NCI-H1092 (cell line): ENCODE measurements at places on chromosomes 7 and 10.

DNA sequence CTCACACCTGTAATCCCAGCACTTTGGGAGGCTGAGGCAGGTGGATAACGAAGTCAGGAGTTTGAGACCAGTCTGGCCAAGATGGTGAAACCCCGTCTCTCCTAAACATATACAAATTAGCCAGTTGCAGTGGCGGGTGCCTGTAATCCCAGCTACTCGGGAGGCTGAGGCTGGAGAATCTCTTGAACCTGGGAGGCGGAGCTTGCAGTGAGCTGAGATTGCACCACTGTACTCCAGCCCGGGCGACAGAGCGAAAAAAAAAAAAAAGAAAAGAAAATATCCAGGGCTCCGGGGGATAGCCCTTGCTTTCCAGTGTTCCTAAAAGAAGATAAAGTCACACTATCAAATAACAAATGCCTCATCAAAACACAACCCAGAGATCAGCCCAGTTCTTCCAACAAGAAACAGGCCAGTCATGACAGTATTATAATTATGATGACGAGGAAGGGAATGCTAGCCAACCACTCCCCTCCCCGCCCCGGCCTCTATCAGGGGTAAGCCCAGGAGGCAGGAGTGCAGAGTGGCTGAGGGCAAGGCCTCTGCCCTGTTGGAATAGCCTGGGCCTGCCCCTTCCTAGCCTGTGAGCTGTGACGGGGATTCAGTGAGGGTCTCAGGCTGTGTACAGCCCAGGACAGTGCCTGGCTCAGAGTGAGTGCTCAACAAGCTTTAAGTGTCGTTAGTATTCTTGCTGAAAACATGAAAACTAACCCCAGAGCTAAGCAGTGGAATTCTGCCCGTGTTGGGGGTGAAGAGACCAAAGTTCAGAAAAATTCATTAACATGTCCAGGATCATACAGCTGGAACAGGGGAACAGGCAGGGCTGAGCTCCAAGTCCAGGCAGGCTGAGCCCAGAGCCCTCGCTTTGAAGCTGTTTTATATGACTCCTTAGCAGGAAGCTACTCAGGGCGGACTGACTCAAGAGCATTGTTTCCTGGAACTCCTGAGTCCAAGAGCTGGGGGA lies 54.3 kb downstream of the FAM241B start:
- no peak for DNase-seq

GRCh38 chr10:97277551-97277950 lies 14.9 kb downstream of the ARHGAP19 start:
- DNase-seq, result no peak

DNA sequence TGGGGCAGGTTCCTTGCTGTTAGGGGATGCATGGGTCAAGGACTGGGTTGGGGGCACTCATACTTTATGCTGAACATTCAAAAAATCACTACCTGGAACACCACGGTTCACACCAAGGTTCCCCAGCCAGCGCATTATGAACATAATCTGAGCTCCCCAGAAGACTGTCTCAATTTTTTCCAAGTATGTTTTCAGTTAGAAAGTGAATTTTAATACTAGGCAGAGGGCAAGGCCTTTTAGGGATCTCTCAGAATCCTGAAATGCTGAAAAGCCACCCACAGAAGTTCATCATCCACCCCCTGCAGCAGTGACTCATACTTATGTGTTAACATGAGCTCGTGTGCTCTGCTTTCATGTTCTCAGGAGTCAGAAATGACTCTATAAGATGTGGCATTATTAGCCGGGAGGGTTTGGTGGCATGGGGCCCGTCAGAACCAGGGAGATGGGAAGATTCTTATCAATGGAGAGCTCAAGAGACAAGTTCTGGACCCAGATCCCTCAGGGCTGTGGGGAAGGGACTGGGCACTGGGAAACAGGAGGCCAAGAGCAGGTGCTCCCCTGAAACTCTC lies 185.2 kb upstream of the ITGB1 start:
- no peak for DNase-seq

- DNase-seq, result no peak
These were observed 231.8 kb upstream of the FOXP2 start for GRCh38 chr7:114182837-114183236.

- DNase-seq, result no peak
These were observed 208.3 kb downstream of the USP6NL start for GRCh38 chr10:11403116-11403515.

- no peak for DNase-seq
These were observed 71.1 kb downstream of the PRKG1 start for GRCh38 chr10:51145375-51145774.

DNA sequence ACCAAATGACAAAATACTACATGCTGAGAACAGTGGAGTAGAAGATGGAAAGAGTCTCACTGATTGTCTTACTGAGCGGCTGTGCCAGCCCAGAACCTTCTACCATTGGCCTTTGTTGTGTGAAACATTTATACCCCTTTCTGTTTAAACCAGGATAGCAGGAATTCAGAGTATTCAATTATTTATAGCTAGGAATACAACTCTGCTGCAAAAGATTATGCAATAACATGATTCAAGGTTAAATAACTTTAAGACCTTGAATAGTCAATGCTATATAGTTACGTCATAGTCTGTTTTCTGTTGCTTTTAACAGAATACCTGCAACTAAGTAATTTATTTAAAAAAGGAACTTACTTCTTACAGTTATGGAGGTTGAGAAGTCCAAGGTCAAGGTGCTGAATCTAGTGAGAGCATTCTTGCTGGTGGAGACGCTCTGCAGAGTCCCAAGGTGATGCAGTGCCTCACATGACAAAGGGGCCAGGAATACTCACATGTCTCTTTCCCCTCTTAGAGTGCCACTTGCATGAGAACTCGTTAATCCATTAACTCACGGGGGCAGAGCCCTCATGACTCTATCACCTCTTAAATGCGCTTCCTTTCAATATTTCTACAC lies 371.8 kb downstream of the MDFIC start:
- DNase-seq, result no peak

DNA sequence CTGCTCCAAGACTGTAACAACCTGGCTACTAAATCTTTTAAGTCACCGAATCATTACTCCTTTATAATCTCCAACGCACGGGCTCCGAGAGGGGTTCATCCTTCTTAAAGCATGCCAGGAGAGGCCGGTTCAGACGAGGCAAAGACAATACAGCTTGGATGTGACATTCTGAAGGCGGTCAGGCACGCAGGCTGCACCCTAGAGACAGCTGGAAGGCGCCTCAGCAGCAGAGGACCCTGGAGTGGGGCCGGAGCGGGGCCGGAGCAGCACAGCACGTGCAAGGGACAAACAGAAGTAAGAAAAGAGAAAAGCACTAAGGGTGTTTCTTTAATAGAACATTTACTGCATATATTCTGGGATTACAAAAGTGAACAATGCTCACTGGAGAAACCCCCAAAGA lies 97.8 kb upstream of the PPP2R2D start:
- DNase-seq, result no peak

DNA sequence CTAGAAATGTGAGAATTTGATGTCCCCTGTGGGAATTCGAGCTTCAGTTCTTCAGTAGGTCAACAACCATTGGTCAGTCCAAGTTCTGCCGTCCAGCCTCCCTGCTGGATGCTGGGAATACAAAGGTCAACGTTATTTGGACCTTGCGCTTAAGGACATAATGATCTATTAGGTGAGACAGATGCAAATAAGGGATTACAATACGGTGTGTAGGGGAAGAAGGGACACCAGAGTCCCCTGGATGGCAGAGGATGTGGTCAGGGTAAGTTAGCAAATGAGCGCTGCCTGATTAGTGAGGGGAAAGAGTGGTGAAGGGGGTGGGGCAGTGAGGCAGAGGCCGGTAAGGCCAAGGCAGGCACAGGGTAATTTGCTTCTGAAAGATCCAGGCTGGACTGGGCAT lies 16.2 kb downstream of the CCNY start:
- DNase-seq, result no peak

DNA sequence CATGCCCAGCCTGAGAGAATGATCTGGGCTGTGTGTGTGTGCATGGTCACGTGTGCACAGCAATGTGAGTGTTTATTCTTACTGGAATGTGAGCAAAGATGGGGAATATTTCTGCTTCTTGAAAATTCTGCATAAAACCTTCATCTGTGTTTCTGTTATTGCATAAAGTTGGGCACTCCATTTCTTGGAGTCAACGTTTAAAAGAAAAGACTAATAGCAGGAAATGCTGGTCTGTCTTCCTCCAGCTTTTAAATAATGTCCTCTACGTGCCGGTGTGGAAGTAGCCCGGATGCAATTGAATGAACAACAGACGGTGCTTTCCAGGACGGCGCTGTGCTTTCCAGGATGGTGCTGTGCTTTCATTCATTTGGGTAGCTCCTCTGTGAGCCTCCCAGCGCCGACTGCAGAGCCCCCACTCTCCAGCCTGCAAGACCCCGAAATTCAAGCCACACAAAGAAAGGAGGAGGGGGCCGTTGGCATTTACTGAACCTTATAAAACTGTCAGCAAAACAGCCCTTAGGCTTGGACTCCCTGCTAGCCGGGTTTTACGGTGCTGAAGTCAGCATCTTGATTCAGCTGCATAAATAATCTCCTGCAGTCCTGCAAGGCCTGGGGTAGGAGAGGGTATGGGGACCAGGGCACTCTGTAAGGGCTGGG lies 158.2 kb upstream of the PRKCQ start:
- no peak for DNase-seq

- DNase-seq, result peak; percentile 19
These were observed 18.5 kb downstream of the BICC1 start for GRCh38 chr10:58531084-58531695.

GRCh38 chr10:94052866-94053791 lies 59.4 kb downstream of the PLCE1 start:
- no peak for DNase-seq

DNA sequence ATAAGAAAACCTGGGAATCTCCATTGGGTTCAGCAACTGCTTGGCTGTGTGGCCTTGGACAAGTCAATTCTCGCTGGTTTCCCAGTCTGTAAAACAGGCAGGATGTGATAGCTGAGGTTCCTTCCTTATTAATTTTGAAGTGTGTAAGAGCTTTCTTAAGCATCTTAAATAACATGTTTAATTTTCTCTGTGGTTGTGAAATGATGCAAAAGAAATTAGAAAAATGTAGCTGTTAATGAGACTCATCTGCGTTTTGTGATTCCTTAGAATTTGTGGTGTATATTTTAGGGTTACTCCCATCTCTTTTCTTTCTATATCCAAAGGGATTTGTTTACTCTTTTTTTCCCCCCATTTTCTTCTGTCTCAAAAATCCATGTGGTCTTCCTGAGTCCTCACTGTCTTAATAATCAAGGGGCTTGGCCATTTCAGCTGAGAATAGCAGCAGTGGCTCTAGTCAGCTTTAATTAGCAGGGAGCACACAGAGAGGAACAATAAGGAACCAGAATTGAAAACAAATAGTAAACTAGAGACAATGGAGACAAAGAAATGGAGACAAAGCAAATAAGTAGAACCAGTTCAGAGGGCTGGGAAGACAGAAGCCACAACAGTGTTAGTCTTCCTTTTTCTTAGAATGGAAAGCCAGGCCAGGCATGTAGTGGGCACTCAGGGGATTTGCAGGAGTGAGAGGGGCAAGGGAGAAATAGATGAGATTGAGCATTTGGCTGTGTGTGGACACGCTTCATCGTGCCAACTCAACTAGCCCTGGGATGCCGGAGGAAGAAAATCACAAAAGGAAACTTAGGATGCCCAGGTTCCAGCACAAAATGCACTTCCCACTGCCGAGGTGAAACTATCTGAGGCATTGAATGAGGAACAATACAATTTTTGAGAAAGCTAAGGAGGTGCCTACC lies 93.9 kb downstream of the CHN2 start:
- DNase-seq, result no peak
